ENCODE measurements at places on chromosomes 6 and 20.

DNA sequence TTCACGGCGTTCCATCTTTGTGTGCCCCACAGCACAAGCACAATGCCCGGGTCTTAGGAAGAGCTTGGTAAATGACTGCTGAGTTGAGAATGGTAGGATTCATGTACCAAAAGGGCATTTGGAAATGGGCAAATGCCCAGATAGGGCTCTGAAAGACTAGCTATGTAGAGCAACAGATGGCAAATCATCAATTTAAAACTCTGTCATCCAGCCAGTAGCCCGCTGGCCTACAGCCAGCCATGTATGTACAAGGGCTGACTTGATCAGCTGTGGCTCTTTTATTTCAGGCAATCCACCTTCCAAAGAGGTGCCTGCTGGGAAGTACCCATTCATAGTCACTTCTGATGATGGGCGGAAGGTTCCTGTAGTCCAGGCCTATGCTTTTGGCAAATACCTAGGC lies 35.1 kb downstream of the NT5E start:
- DNase-seq: no peak

- no peak for DNase-seq
These were observed 10.4 kb downstream of the ADTRP start for GRCh38 chr6:11767978-11768756.

DNA sequence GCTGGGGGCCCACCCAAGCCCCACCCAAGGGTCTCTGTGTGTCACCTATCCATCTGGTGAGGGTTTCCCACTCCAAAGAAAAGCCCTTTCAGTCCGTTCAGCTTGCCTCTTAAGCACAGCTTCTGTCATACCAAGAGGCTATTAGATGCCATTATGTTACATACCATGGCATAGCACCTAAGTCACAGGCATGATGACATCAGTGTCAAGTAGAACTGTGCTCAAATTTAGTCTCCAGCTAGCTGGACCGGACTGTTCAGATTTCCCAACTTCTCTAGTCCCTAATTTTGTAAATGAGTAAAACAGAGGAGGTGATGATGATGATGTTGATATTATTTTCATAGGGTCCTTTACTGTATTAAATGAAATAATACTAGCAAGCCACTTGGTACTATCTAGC lies 19.2 kb upstream of the PLEKHG1 start:
- no peak for DNase-seq

DNA sequence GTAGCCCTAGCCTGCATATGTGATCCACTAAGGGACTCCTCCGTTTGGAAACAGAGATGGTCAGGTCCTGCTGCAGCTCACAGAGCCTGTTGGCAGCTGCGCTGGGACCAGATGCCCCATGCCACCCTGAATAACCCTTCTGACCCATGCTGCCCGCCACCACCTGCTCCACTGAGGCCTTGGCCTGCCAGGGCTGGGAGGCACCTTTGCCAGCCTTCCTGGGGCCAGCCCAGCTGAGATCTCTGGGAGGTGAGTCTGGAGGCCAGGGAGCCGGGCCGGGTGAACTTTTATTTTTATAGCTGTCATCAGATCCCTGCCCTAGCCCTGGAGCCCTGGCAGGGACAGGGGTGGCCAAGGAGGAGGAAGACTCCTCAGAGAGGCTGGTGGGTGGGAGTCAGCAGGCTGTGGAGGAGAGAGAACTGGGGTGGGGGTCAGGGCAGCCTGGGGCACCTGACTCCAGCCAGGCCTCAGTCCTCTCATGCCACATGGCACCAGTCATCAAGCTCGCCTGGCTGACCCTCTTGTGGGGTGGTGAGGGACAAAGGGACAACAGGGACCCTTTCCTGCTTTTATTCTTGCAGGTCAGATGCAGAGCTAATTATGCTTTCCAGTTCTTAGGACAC lies 10.0 kb downstream of the CEBPB start:
- no peak for DNase-seq

DNA sequence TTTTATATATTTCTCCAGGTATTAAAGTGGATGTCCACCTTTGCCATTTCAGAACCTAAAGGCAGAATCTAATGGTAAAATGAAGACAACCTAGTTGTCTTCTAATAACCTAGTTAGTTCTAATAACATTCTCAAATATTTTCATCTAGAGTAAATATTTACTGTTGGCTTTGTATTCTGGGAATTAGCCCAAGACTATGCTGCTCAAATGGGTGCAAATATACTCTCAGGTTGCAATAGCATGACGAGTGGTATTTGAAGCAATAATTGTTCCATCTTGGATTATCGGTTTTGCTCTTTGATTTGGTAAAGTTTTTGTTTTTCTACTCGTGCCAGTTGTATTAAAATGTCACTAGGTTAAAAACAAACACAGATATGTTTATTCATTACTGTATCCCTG lies 21.0 kb upstream of the RSPH4A start:
- no peak for DNase-seq

- no peak for DNase-seq
These were observed 26.4 kb upstream of the SLC9A8 start for GRCh38 chr20:49786196-49786595.

DNA sequence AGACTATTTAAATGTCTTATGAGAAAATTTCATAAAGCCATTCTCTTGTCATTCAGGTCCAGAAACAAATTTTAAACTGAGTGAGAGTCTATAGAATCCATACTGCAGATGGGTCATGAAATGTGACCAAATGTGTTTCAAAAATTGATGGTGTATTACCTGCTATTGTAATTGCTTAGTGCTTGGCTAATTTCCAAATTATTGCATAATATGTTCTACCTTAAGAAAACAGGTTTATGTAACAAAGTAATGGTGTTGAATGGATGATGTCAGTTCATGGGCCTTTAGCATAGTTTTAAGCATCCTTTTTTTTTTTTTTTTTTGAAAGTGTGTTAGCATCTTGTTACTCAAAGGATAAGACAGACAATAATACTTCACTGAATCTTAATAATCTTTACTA lies 5.0 kb downstream of the MARCKS start:
- no peak for DNase-seq

DNA sequence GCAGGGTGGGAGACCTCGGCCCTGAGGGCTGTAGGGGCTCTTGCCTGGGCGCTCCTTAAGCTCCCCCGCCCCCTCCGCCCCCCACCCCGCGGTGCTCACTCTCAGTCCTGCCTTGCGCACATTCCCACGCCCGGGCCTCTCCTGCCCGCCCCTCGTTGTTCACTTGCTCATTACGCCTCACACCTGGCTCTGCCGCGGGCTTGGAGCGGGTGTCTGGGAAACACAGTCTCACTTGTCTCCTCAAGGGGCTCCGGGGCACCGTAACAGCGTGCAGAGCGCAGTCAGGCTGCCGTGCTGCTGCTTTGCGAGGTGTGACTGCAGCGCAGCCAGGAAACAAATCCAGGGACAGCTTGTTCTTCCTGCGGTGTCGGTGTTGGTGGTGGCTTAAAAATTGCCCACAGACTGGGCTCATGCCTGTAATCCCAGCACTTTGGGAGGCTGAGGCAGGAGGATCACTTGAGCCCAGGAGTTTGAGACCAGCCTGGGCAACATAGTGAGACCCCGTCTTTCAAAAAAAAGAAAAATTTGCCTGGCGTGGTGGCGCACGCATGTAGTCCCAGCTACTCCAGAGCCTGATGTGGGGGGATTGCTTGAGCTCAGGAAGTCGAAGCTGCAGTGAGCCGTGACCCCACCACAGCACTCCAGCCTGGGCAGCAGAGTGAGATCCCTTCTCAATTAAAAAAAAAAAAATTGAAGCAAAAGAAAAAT lies 4.6 kb downstream of the NPBWR2 start:
- DNase-seq: no peak

DNA sequence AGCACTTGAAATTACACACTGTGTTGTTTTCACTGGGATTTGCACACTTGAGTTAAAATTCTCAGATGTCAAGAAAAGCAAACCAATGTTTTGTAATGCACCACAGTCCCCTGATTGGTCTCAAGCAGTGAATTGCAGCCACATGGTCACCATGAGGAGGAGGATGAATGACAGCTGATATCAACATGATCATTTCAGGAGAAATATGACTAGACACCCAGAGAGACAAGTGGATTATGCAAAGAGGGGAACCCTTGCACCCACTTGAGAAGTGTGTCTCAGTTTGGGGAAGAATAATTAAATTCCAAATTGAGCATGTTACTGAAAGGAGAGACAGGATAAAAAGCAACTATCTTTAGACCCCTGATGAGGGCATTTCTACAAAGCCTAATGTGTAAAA lies 69.3 kb downstream of the UST start:
- peak; percentile 31 for DNase-seq

- no peak for DNase-seq
These were observed 41.1 kb downstream of the TFAP2A start for GRCh38 chr6:10373642-10374359.

GRCh38 chr6:31652925-31653724 lies 664 bp upstream of the BAG6 start:
- no peak for DNase-seq

GRCh38 chr6:131784561-131784960 lies 23.3 kb upstream of the ENPP1 start:
- DNase-seq: no peak

GRCh38 chr6:117817499-117817898 lies 89.6 kb upstream of the SLC35F1 start:
- no peak for DNase-seq

DNA sequence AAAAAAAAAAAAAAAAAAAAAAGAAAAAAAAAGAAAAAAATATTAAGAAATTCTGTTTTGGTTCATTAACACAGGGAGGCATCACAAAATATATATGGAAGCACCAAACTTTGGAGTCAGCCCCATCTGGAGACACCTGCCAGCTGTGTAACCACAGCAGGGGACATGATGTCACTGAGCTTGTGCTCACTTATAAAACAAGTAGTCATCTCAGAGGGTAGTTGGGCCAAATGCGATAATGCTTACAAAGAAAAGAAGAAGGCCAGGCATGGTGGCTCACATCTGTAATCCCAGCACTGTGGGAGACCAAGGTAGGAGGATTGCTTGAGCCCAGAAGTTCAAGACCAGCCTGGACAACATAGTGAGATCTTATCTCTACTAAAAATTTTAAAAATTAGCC lies 1.1 kb upstream of the BNIP5 start:
- DNase-seq: no peak

DNA sequence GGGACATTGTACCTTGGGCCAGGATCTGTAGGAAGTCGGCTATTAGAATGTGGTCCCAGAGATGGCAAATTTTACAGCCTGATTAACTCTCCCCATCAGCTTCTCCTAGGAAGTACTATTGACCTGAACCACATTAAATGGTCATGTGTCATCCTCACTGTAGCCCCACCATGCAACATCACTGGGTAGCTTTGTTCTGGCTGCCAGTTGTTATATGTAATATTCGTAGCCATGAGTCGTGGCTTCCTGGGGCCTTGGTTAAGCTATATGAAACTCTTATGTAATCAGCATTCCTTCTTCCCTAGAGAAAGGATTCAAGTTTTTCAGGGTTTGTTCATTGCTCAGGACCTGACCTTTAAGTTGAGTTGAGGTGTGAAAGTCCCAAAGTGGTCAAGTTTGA lies 125.7 kb downstream of the ANKS1A start:
- no peak for DNase-seq

DNA sequence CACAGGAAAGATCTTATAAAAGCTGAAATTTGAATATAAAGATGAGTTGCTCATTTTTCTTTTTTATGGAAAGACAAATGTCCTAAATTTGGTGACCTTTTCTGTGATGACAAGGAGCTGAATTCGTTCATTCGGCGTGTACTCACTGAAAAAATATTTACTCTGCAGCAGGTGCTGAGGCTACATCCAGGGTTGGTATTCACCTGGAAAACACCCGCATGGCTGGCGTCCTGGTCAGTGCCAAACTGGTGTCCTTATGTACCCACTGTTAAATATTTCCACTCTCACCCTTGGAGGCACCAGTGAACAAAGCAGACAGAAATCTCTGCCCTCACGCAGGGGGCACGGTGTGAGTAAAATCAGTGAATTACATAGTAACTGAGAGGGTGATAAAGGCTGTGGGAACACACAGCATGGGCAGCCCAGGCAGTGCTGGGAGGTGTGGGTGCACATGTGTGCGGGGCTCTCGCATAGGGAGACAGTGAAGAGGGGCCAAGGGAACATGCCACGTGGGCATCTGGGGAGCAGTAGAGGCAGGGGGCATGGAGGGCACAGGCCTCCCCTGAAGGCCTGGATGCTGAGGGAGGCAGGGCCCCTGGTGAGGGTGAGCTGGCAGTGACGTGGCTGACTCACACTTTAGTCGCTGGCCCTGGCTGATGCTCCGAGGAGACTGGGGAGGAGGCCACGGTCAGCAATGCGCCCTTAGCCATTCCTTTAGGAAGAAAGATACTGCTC lies 89.7 kb downstream of the INSM1 start:
- DNase-seq: no peak

GRCh38 chr6:12007887-12008286 lies 4.2 kb upstream of the HIVEP1 start:
- no peak for DNase-seq

DNA sequence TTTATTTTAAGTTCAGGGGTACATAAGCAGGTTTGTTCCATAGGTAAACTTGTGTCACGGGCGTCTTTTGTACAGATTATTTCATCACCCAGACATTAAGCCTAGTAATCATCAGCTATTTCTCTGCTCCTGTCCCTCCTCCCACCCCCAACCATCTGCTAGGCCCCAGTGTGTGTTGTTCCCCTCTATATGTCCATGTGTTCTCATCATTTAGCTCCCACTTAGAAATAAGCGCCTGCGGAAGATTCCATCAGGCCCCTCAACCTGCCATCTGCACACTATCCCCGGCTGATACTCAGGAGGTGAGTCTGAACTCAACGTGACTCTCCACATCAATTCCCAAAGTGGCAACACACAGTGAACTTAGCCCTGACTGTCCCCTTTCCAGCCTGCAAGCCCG lies 228.0 kb upstream of the SYNDIG1 start:
- no peak for DNase-seq

DNA sequence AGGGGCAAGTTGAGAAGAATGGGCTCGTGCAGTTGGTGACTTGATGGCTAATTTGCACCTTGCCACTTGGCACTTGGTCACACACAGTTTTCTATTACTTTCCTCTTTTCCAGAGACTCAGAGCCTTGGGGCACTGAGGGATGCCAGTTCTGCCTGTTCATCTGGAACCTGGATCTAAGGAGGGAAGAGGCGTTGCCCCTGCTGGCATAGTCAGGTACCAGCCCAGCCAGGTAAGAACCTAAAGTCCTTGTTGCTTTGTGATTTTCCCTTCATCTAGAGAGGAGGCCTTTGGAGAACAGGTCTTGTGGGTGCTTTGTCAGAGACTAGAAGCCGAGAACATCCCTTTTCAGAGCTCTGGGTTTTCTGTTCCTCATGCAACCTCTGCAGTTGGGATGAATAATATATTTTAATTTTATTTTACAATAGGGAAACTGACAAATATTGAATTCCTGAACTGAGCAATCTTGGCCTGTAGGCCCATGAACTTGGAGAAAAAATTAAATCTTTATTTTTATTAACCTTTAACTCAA lies 11.4 kb downstream of the SYTL3 start:
- DNase-seq: no peak
